ACHN (cell line): ENCODE measurements at places on chromosomes 2 and 18.

DNA sequence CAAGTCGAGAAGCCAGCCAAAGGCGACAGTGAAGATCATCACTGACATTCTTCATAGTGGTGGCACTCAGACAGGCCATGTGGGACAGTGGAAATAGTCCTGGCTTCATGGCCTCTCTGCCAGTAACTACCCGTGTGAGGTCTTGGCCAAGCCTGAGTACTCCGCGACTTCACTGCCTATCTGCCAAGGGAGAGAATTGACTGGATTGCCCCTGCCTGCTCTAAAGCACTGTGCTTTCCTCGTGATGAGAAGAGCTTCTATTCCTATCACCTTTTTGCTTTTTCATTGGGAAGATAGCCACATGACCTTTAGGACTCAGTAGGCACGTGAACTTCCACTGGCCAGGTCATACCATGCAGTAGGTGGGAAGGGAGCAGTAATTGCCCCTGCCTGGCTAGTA lies 239.3 kb downstream of the HAUS1 start:
- no peak for DNase-seq

GRCh38 chr2:86785456-86785855 lies 5.3 kb downstream of the CD8A start:
- no peak for DNase-seq

DNA sequence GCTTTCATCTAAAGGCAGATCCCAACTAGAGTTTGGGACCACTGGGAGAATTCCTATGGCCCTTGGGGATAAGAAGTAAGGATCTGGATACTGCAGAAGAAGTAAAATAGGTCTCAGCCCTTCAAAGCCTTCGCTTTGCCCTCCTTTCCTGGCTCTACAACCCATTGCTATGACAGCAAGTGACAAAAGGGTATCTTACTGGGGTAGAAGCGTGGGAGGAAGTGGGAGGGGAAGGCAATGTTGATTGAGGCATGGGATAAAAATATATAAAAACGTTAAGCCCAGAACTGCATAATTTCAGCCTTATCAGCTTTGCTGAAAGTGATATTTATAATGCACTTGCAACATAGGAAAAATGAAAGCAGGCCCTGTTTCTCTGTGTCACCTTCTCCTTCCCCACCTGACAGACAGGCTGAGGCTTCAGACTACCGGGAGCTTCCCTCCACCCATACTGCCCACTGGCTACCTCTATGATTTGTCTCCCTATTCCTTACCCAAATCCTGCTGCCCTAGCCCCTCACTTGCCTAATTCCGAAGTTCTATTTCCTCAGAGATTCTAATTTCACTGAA lies 14.9 kb upstream of the SOS1 start:
- DNase-seq = no peak

GRCh38 chr18:8411492-8411891 lies 197.7 kb upstream of the RAB12 start:
- DNase-seq = no peak

DNA sequence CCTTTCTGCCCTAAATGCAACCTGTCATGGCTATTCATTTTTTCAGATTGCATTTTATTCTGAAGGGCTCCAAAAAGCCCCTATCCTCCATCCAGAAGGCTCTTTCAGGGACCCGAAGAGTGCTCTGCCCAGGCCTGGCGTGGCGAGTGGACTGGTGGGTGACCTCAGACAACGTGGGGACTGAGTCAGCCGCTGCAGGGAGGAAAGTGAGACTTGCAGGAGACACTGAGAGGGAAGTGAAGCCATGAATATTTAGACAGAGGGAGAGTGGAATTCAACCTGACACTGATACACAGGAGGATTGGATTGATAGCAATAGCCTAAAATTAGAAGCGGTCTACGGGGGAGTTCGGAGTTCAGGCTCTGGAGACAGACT lies 63.6 kb upstream of the SIX2 start:
- no peak for DNase-seq

DNA sequence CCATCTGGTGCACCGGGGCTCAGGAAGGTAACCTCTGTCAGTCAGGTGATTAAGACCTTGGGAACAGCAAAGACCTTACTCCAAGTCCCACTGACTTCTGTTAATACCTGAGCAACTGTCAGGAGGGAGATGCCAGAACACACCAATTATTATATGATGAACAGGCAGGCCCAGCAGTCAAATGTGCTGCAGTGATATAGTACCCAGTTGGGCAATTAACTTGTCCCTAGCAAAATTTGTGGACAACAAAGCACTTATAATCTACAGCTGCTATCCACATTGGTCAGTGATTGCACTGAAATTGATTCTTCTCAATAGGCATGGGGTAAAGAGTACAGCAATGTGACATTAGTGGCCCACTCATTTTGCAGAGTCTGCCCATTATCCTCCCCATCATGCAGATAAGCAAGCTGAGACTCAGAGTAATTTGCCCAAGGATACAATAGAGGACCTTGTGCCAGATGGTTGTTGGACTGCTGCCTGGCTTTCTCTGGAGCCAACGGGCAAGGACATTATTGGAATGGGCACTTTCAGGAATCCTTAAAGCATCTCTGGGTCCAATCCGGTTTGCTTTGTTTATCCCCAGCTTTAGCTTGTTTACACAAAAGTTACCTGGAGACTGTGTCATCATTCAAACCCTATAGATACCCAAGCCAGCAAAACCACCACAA lies 147.6 kb downstream of the CCBE1 start:
- DNase-seq = no peak

DNA sequence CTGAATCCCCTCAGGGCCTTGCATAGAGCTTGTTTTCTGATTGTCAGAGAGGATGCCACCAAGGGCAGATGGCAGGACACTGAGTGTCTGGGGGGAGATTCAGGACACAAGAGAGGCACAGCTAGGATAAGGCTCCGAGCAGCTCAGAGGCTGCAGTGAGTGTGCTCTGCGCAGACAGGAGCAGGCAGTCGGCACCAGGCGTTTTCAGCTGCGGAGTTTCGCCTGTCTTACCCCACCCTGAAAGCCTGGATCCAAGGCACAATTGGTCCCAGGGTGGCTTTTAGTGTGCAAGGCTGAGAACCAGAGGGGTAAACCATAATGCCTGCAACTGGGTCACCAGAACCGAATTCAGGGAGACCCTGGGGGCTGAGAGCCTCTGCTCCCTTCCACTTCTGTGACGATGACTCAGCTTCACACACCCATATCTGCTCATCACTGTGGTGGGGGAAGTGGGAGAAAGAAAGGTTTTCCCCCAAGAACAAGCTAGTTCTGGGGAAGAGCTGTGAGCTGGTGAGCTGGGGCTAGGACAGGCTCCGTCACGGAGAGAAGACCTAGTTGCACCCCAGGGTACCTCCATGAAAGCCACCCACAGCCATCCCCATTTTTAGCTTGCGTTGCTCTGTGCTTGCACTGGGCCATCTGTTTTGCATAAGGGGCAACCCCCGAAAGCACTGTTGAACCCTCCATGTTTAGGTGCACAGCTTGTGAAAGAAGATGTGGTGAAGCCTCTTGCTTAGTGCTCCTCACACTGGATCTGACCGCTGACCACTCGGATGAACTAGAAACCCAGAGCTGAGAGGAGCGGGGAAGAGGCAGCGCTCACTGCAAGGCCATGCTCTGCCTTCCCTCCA lies 173.7 kb downstream of the CELF4 start:
- no peak for DNase-seq

DNA sequence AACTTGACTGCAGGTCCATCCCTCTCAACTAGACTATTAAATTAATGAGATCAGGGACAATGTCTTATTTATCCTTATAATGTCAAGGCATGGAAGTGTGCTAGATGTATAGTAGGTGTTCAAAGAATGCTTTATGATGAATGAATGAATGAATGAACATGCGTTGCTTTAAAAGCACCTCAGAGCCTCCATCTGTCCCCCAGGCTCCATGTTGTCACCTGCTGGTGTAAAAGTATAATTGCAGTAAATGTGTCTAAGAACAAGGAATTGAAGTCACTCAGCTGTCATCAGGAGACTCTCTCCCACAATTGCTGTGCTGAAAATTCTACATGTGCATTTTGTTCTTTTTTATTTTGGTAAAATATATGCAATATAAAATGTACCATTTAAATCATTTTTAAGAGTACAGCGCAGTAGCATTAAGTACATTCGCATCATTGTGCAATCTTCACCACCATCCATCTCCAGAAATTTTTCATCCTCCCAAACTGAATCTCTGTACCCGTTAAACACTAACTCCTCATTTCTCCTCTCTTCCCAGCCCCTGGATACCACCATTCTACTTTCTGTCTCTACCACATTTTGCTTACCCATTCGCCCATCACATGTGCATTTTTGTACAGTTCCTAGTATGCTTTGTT lies 52.6 kb downstream of the GNAL start:
- peak; percentile 36 for DNase-seq

DNA sequence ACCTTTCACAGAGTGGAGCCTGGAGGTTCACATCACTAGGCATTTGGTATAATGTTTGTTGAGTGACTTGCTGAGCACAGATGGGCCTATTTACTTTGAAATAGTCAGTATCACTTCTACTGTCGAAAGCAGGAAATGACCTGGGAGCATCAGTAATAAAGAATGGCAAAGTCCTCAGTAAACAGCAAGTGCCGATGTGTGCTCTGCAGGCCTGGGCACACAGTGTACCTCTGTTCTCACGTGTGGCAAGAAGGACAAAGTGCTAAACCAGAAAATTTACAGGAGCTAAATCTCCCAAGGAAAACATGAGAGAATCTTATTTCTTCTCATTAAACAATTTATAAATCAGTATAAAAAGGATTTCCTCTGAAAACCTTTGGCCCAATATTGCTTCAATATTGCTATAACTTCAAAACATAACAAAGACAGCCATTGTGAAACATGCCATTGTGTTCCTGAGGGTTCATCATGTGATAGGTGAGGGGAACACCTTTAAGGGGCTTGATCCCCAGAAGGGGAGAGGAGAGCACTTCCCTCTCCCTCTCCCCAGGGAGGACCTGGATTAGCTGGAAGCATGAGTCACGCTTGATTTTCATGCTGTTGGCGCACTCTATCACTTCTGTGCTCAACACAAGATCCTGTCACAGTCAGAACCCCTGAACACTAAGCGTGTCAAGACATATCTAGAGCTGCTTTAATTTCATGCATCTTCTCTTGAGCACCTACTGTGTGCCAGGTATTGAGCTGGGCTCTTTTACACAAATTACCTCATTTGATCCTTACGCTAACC lies 131.5 kb upstream of the SMAD2 start:
- DNase-seq = no peak

GRCh38 chr2:85180322-85181133 lies 47.3 kb downstream of the TCF7L1 start:
- DNase-seq = no peak

- no peak for DNase-seq
These were observed 42.4 kb downstream of the TMEM18 start for GRCh38 chr2:634636-635388.

GRCh38 chr18:25798046-25798445 lies 292.4 kb downstream of the SS18 start:
- DNase-seq = no peak

- DNase-seq = peak; percentile 80
These were observed 46.6 kb upstream of the HNRNPA3 start for GRCh38 chr2:177165721-177166711.

DNA sequence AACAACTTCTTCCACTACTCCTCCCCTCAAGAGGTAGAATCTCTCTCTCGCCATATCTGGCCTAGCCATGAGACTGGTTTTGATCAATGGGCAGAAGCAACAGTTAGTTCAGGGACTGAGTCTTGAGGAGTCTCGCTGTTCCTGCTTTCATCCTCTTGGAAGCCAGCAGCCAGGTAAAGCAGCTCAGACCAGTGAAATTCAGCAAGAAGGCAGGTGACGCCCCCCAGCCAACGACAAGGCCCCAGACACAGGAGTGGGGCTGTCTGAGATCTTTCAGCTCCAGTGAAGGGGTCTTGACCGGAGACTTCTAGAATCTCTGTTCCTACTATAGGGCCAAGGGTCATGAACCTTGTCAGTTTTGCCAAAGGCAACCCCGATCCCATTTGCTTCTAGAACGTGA lies 39.7 kb upstream of the ACAA2 start:
- no peak for DNase-seq

- DNase-seq = no peak
These were observed 113.6 kb downstream of the MSH2 start for GRCh38 chr2:47516360-47517104.

GRCh38 chr18:54734059-54734458 lies 94.2 kb upstream of the RAB27B start:
- DNase-seq = peak; percentile 13

DNA sequence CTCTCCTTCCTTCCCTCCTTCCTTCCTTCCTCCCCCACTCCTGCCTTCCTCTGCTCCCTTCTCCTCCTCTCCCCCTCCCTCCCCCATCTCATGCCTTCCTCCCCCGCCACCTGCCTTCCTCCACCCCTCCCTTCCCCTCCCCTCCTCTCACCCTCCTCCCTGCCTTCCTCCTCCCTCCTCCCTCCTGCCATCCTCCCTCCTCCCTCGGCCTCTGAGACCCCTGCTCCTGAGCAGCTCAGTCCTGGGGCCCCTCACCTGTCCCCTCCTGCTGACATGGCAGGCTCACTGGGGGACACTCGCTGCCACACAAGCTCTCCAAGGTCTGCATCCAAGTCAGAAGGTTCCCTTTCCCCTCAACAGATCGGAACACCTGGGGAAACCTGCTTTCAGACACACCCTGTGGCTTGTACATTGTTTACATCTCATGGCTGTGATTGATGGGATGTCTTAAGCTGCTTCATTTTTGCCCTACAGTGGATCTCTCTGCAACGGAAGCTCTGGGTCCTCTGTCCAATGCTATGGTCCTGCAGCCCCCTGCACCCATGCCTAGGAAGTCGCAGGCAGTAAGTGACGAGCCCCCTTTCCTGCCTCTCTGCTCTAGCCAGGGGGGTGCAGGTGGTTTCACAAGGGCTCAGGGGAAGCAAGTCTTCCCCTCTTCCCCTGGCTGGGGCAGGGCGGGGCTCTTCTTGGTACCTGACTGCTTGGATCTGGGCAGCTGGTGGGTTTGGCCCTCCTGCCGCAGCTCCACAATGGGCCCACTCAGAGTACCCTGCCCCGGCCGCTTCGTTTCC lies 22.9 kb downstream of the ITGB1BP1 start:
- DNase-seq = no peak

GRCh38 chr18:54888933-54889332 lies 60.7 kb downstream of the RAB27B start:
- no peak for DNase-seq

- DNase-seq = no peak
These were observed 148.1 kb upstream of the HS6ST1 start for GRCh38 chr2:128466776-128467175.

DNA sequence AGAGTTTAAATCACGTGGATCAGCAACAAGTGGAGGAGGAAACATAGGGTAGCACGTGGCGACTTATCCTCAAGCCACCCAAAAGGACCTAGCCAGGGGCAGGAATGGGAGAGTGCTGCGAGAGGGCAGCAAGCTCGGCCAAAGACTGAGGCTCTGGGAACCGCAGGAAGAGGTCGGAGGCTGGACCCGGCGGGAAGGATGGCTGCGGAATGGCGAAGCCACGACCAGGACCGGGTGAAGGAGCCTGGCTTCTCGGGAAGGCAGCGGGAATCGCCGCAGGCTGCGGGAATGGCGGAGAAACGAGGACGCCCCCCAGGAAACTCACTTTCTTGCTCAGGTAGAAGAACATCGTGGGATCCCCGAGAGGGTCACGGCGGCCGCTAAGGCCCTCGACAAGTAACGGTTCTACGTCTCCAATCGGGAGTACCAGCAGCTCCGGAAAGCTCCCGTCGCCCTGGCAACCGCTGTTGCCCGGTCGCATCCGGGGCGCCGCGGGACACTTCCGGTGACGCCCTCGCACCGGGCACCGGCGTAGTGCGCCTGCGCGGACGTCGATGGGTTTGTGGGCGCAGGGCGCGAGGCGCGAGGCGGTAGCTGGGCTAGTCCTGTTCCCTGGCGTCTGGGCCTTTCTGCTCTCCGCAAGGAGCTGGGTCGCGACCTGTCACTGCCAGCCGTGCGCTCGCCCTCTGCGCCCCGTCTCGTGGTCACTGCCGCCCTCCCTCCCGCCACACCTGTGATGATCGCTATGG lies at the start of gene WDR35:
WDR35 (minus strand) TSS at position 439 of the 749 bp plus-strand sequence; CDS start at position 349, 90 bp downstream.
- peak; percentile 94 for DNase-seq

- DNase-seq = no peak
These were observed 171.6 kb downstream of the GRB14 start for GRCh38 chr2:164449706-164450105.
